ENCODE measurements at places on chromosomes 5 and 9. TPM values are rescaled to one million over a fixed set of nuclear protein-coding genes. Genes with fewer than 3 reads are reported as not detected.

Gene SLC9A3
- total RNA-seq: 2.2 TPM

Gene SLC31A2
- 8.0 TPM for total RNA-seq

Gene SPATA31C1
- not detected for total RNA-seq

Gene C8G
- total RNA-seq: 1.3 TPM

Gene C9orf153
- total RNA-seq: 0.34 TPM

Gene CATSPER3
- total RNA-seq: 0.15 TPM

Gene FAM163B
- not detected for total RNA-seq

Gene GGTA1
- total RNA-seq: not detected

Gene PAPPA
- total RNA-seq: 29.1 TPM

Gene GPR150
- total RNA-seq: 0.07 TPM

Gene SHISAL2B
- not detected for total RNA-seq

Gene ORM2
- total RNA-seq: not detected

Gene NR5A1
- total RNA-seq: 0.17 TPM

Gene BAAT
- total RNA-seq: 0.31 TPM

Gene IL33
- 0.61 TPM for total RNA-seq

Gene SPTLC1
- 60.2 TPM for total RNA-seq

Data from A549 treated with AZD2906 at 1 μM for 4 hours (cell line).